Smooth muscle cell of the brain vasculature (primary cell): ENCODE measurements at places on chromosomes 2 and 18.

GRCh38 chr18:77700051-77700450, 450.4 kb downstream of the GALR1 start:
- DNase-seq, result no peak

DNA sequence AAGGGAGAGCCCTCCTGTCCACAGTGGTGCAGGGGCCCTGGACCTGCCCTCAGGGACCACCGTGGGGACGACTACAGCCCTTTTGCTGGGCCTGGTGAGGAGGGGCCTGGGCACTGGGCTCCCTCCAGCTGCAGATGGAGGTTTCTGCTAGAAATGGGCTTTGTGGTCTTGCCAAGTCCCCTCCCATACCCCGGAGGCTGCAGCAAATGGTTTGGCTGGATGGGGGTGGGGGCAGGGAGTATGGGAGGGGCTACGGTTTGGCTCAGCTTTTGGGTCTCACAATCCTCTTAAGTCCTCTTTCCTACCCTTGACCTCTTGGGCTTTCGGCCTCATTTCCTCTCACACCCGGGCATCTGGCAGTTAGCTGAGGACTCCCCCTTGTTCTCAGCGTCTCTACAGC, 21.7 kb downstream of the TET3 start:
- no peak for DNase-seq

- no peak for DNase-seq
Observed at GRCh38 chr18:73947180-73947921, 200.3 kb downstream of the FBXO15 start.

GRCh38 chr2:106157416-106157815, 36.7 kb downstream of the UXS1 start:
- DNase-seq, result no peak

DNA sequence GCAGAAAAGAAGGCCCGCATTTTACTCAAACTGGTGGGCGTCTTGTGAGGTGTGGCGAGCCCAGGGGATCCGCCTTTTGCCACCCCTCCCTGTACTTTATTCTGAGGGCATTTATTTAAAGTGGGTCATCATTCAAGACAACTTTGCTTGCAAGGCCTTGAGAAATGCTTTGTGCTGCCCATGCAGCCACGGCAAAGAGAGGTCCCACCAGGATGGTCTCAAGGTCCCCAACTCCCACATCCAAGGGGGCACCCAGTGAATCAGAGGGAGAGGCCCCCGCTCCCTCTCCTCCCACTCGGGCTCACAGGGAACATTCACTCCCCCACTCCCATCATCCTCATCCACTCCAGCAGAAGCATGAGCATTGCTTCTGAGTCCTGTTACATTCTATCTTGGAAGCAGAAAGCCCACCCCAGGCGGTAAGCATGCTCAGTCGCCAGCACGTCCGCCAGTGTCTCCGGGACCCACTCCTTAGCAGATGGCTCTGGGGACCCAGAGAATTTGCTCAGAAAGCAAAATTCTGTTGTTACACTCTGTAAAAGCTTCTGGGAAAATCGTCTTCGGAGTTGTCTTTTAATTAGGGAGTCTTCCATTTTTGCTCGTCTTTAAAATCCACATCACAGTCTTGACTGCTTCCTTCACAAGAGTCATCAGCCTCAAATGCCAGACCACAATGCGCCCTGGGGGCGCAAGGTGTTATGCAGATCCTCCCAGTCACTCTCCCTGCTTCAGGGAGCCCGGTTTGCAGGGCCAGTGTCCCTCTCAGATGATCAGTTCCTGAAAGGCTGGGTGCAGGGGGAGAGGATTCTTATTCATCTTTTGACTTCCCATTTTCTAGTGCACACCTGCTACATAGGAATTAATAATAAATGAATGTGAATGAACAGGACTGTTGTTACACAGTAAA, 99.4 kb upstream of the NCK2 start:
- DNase-seq, result no peak

- DNase-seq, result no peak
Observed at GRCh38 chr2:156748221-156748620, 312.0 kb downstream of the GPD2 start.

GRCh38 chr2:205754285-205754923, 72.1 kb downstream of the NRP2 start:
- DNase-seq, result no peak

GRCh38 chr2:105969552-105969951, 224.5 kb downstream of the UXS1 start:
- no peak for DNase-seq
